Stimulated activated CD4-positive, alpha-beta T cell treated with anti-CD3 and anti-CD28 coated beads, Interleukin-2, amount 100 ng/mL, for 24 hours (primary cell): ENCODE measurements at places on chromosomes 1 and 21.

- DNase-seq = no peak
These were observed 54.1 kb upstream of the LRRC7 start for GRCh38 chr1:69513601-69514000.

DNA sequence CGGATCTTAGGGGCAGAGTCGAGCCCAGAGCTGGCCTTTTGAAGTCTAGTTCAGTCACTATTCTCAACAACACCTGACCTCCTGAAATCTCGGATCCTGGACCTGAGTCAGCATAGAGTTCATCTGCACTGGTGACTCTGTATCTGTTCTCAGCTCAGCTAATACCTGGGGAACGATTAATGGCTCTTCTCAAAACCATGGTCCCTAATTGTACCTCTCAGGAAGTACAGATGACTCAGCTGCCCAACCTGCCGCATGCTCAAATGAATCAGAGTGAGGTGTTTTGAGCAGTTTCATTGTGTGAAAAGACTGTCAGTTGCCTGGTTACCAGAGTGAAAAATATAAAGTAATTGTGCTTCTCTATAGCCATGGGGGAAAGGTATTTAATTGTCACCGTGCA lies 89.2 kb downstream of the SLC35F3 start:
- DNase-seq = no peak

- no peak for DNase-seq
These were observed 61.8 kb upstream of the PLD5 start for GRCh38 chr1:242586360-242586680.

DNA sequence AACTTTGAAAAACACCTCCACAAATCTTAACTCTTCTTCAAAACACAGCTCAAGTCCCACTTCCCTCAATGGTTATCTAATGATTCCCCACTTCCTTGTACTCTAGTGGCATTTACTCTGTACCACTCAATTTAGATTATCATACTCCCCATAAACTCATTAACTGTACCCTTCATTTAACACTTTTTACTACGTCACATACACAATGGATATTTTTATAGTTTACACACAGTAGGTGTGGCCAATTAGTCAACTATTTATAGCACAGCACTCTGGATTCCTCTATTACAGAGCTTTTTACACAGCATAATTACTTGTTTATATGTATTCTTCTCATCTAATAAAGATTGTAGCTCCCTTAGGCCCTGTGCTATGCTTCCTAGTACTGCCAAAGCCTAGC lies 62.1 kb downstream of the FOXJ3 start:
- no peak for DNase-seq

GRCh38 chr1:178237121-178237520 lies 143.2 kb downstream of the RASAL2 start:
- DNase-seq = no peak

GRCh38 chr1:246221485-246222255 lies 285.4 kb downstream of the SMYD3 start:
- no peak for DNase-seq

- no peak for DNase-seq
These were observed 25.1 kb downstream of the C1orf116 start for GRCh38 chr1:207007352-207008033.

- DNase-seq = no peak
These were observed 3.7 kb downstream of the FBXO42 start for GRCh38 chr1:16348414-16349182.

DNA sequence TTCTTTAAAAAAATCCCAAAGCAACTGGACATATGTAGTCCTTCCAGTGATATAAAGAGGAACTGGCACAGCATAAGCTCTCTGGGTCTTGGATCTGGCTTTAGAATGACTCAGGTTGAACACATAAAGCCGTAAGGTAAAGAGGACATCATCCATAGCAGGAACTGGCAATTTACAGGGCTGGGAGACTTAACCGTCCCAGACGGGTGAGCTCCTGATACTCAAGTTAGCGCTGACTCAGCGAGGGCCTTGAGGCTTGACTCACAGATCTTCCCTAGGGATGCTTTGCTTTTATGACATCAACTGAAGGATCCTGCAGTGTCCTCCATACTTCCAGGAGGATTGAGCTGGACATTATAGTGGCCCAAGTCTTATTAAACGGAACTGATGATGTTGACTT lies 154.1 kb downstream of the CLIC6 start:
- no peak for DNase-seq

- no peak for DNase-seq
These were observed 542.8 kb upstream of the BEND5 start for GRCh38 chr1:49319426-49319963.

- DNase-seq = no peak
These were observed 99.7 kb downstream of the NMNAT2 start for GRCh38 chr1:183318433-183318832.

DNA sequence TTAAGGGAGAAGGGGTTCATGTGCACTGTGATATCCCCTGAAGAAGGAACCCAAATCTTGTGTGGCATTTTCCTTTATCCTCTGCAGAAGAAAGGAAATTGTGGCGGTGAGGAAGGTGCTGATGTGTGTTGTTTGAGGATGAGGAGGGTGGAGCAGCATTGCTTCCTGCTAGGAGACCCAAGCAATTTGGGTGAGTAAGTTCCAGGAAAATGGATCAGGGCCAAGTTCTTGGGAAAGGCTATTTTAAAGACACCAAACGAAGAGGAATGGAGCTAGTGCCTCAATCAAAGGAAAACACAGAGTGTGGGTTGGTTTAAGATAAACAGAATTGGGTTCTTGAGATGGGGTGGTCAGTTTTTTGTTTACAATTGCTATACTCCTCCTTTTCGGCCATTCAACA lies 86.7 kb upstream of the MARK1 start:
- no peak for DNase-seq

DNA sequence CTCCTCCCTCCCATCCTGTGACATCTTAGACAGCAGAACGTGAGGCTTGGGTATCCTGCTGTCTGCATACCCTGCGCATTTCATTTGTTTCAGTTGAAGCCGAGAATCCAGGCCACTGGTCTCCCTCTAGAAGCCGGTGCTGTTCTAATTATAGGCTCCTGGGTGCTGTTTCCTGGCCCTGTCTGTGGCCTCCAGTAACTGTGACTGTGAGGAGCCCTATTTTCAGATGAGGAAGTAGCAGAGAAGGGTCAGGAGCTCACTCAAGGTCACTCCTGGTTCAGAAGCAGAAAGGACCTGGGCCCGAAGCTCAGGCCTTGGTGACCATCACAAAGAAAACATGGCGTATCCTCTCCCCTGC lies 24.0 kb downstream of the COQ8A start:
- no peak for DNase-seq

DNA sequence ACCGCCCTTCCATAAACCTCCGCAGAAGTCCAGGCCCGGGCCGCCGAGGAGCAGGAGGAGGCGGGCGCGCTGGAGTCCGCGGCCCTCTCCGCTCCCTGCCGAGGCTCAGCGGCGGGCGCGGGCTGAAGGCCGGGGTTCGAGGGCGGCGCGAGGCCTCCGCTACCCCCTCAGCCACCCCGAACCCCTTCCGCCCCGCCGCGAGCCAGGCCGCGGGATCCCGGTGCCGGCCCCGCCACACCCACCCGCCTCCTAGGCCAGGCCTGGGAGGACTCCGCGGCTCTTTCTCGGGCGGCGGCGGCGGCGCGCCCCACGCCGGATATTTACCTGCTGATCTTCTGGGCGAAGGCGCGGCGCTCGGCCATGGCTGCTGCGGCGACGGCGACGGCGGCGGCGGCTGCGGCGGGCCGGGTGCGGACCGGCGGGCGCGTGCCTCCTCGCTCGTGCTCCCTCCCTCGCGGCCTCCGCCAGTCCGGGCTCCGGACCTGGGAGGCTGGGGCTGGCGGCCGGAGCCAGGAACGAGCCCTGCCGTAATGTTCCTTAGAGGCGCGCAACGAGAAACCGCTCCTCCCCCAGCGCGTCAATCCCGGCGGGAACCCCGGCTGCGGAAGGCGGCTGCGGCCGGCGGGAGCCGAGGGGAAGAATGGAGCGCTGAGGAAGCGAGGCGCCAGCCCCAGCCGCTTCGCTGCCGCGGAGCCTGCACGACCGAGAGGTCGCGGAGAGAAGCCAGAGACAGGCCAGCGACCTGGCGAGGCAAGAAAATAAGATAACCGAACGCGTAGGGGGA lies at the start of gene DOCK7:
Gene DOCK7, minus strand, starts transcription at position 484 of the 784 bp plus-strand sequence. Its CDS starts 122 bp downstream, at position 362.
- peak; percentile 49 for DNase-seq

- DNase-seq = peak; percentile 29
These were observed 81.4 kb downstream of the NENF start for GRCh38 chr1:212514056-212514614.

GRCh38 chr1:2526824-2527555 lies 594 bp upstream of the PANK4 start:
- peak; percentile 73 for DNase-seq

GRCh38 chr1:192860478-192861185 lies 51.8 kb downstream of the RGS2 start:
- DNase-seq = no peak

DNA sequence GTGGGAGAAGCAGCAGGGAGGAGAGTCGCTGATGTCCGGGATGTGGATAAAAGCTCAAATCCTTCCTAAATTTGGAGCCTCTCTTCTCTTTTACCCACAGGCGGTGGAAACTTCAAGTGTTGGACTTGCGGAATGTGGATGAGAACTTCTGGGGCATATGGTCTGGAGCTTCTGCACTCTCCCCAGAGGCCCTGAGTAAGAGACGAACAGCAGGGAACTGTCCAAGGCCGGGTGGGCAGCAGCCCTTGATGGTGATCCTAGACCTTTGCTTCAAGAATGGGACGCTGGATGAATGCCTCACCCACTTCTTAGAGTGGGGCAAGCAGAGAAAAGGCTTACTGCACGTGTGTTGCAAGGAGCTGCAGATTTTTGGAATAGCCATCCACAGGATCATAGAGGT lies 1.9 kb downstream of the PRAMEF12 start:
- no peak for DNase-seq

- no peak for DNase-seq
These were observed 130.4 kb downstream of the KCNN3 start for GRCh38 chr1:154739654-154740053.

GRCh38 chr1:147849098-147849895 lies 53.3 kb upstream of the GJA8 start:
- DNase-seq = no peak

DNA sequence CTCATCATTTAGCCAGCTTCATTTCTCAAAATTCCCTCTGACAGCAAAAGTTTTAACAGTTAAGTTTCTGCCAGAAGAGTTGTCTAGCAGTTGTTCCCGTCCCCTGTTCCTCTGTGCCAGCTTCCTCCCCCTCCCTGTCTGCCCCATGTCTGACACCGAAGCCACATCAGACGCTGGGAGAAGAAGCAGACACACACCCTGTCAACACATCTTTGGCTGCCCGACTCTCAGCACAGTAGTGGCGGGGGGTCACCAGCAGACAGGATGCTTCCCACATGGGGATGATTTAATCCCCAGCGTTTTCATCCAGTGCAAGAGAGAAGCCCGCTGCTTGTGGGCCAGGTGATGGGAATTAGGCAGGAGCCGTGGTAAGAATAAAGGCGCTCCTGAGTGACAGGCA lies 379.4 kb upstream of the RUNX1 start:
- peak; percentile 30 for DNase-seq

- DNase-seq = no peak
These were observed 12.6 kb downstream of the SZT2 start for GRCh38 chr1:43402089-43402865.

DNA sequence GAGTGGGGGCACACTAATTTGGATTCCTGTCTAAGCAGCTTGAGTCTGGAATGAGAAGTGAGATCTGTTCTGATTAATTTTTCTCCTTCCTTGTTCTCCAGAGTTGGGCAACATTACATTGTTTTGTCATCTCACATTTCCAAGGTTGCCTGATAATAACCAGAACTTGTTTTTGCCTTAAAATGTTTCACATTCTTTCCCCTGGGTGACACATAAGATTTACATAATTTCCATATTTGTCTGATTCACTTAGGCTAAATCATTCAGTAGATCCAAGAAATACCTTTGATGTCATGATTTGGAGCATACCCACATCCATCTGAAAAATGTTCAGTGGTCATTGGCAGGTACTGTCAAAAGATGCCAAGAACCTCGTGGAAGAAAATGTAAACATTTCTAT lies 60.3 kb downstream of the XCL2 start:
- no peak for DNase-seq

DNA sequence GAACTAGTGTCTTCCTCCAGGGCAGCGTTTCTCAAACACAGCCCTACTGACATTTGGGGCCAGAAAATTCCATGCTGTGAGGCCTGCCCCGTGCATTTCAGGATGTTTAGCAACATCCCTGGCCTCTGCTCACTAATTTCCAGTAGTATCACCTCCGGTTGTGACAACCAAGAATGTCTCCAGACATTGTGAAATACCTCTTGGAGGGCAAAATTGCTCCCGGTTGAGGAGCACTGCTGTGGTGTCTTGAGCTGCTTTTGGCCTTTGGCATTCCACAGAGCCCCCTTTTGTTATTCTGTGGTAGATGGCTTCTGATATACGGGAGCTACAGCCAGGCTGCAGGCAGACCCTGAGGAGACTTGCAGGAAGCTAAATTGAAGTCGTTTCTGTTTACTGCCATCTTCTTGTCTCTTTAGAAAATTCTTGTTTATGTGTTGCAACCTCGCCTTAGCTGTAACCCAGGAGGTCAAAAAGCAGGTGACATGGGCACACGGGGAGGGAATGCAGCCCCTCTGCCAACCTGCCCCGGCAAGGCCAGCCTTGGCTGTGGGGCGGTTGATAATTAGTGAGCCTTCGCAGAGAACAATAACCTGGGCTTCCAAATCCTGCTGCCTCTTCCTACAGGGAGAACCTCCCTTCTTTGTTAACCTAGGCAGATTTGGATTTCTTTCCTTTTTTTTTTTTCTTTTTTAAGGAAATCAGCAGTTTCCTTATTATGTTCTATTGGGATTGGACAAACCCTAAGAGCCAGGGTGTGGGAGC lies 74.7 kb upstream of the AKT3 start:
- DNase-seq = no peak

DNA sequence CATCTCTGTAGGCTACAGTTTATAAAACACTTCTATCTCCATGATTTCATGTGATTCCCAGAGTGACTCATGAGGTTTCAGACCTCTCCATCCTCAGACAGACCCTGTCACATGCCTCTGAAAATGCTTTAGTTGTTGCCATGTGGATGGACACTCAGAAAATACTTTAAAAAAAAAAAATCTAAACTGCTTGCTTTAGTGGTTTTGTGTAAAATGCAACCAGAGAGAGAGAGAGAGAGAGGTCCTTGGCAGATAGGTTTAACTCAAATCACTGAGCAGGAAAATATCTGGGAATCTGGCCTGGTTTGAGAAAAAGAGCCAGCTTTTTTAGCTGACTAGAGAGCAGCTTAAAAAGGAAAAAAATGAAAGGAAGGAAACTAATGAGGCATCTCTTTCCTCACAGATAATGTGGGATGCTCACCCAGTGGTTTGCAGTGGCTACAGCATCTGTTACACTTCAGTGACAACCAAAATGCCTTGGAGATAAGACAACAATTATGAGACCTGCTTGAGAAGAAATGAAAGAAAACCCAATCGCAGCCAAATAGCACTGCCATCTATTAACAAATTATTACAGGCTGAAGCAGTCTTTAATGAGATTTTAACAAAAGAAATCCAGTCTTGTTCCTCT lies 54.6 kb upstream of the SYT14 start:
- DNase-seq = no peak

GRCh38 chr1:180854456-180854855 lies 58.2 kb upstream of the KIAA1614 start:
- DNase-seq = no peak

- DNase-seq = peak; percentile 8
These were observed 14.7 kb upstream of the COL6A2 start for GRCh38 chr21:46082963-46083790.

GRCh38 chr1:246760422-246761347 lies 36.5 kb downstream of the SCCPDH start:
- DNase-seq = no peak

- DNase-seq = no peak
These were observed 156.3 kb upstream of the ARHGEF16 start for GRCh38 chr1:3298197-3298596.

GRCh38 chr21:32140151-32140550 lies 138.7 kb downstream of the MIS18A start:
- DNase-seq = no peak
